NCI-H2171 treated with DMSO at 0.1 percent for 48 hours (cell line): ENCODE measurements at places on chromosomes 12 and 14.

DNA sequence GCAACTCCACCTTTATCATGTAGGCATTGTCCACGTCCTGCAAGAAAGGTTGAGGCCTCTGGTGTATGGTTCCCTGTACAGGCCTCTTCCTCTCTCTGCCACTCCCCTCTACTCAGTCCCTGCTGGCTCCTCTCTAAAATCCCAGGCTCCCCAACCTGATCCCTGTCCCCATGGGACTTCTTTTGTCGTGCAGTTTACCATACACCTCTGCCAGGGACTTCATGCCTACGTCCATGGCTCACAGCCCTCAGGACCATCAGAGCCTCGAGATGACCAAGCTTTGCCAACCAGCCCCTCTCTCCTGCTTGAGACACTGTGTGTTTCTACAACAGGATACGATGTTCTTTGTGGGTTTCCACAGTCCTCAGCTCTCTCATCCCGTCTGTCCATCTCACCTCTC, 2.9 kb downstream of the KRT2 start:
- DNase-seq = no peak

- DNase-seq = no peak
These were observed 17.6 kb upstream of the A2M start for GRCh38 chr12:9133216-9133916.

GRCh38 chr12:10069976-10070375, 28.8 kb downstream of the CLEC1A start:
- DNase-seq = no peak

GRCh38 chr12:113420996-113421595, 1.1 kb upstream of the SDSL start:
- DNase-seq = no peak
